GM04504 (cell line): ENCODE measurements at places on chromosomes 7 and 10.

DNA sequence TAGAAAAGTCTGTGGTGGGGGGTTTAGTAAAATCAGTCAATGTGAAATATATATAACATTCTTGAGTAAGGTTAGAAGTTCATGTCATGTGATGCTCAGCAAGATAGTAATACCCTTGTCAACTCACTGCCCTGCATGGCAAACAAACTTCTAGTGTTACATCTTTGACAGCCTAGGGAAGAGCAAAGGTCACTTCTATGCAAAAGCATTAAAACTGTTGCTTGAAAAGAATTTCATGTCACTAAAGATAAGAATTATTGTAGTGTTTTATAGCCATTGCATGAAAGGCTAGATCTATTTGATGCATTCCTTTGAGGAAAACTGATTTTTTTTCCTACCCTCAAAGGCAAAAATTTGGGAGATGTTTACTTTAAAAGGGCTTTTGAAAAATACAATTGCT is 176.0 kb downstream of the SKAP2 start:
- DNase-seq, result no peak

GRCh38 chr7:129210256-129210988 is 14.4 kb upstream of the AHCYL2 start:
- no peak for DNase-seq

DNA sequence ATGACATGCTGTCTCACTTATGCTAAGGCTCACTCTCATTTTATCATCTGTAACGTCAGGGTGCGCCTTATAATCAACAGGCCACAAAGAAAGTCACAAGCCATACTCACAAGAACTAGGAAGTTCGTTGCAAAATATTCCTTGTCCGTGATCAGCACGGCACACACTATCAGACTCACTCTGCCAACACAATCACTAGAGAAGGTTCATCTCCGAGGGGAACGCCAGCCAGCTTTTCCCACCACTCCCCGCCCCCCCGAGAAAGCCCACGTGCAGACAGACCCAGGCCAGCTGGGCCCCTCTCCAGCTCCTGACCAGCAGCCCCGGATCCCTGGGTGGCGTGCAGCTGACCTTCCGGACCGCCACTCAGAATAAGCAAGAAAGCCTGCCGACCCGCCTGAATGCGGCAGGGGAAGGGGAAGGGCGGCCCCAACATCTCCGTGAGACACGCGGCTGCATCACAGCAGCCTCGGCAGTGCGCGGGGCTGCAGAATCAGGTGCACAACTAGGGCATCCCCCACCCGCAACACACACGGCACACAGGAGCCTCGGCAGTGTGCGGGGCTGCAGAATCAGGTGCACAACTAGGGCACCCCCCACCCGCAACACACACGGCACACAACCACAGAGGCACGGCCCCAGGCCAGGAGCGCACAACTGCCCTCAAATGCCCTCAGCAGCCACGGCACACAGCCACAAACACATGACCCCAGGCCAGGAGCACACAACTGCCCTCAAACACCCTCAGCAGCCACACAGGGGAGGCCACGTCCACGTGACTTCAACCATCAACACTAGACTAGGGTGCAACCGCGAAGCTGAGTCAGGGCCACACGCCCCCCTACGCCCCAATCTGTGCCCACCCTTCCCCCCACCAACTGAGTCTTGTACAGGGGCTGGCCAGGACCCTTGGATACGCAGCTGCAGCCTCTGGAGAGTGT is 2.5 kb upstream of the GPR146 start:
- no peak for DNase-seq

DNA sequence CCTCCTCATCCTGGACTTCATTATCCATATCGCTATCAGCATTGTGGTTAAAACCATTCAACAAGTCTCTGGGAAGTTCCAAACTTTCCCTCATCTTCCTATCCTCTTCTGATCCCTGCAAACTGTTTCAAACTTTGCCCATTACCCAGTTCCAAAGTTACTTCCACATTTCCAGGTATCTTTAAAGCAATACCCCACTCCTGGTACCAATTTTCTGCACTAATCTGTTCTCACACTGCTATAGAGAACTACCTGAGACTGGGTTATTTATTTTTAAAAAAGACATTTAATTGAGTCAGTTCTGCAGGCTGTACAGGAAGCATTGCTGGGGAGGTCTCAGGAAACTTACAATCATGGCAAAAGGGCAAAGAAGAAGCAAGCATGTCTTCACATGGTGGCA is 147.3 kb downstream of the ARL4A start:
- DNase-seq, result no peak

GRCh38 chr7:64873517-64873916 is 29.6 kb upstream of the ZNF273 start:
- no peak for DNase-seq

DNA sequence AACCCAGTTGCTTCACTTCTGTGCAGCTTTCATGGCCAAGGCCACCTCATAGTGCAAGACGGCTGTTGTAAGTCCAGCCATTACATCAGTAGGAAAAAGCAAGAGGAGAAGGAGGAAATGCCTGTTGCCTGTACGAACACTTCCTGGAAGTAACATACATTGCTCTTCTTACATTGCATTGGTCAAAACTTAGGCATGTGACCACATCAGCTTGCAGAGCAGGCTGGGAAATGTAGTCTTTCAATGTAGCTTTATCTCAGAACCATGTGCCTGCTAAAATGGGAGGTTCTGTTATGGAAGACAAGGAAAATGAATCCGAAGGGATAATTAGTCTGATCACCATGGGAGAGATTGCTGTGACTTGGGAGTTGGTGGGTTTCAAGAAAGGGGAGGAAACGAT is 4.3 kb downstream of the SLC29A3 start:
- no peak for DNase-seq

- DNase-seq, result no peak
Observed at GRCh38 chr7:18859318-18859717, 258.1 kb downstream of the TWIST1 start.

DNA sequence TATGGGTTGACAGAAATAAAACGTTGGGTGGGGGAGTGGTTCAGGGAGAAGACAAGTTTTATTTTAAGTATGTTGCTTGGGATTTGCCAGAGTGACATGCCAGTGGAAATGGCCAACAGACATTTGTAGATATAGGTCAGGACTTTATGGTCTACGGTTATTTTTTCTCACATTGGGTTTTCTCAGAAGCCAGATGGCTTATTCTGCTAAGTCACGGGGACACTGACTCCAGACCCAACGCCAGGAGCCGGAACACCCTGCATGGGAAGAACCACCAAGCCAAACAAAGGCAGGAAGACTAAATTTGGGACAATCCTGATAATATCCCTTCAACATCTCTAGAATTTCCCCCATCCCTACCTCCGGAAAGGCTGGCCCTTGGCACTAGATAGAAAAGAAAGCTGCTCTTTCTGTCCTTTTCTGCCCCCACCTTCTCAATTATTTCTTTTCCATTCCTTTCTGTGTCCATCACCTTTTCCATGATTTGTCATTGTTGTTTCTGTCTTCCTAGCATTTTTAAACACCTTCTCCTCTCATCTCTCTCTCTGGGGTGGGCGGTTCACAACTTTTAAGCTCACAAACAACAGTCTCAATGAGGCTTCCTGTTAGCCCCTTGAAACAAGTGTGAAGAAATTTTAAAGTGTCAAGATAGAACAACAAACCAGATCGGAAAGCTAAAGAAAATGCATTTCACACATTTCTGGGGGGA is 44.7 kb downstream of the TBXAS1 start:
- no peak for DNase-seq

DNA sequence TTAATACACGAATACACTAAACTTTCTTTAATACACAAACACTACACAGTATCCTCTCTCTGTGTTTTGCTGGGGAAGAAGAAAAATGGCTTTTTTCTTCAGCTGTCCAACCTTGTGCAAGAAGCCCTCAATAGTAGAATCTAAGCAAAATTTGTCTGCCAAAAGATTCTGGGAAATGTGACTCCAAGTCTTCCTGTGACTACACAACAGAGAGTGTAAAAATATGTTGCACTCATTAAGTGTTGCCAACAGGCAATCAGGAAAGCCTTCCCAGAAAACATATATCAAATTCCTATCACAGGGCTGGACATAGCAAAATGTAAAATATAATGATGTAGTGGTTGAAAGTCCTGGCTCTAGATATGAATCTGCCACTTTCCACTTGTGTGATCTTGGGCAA is 825.1 kb upstream of the ZWINT start:
- no peak for DNase-seq

DNA sequence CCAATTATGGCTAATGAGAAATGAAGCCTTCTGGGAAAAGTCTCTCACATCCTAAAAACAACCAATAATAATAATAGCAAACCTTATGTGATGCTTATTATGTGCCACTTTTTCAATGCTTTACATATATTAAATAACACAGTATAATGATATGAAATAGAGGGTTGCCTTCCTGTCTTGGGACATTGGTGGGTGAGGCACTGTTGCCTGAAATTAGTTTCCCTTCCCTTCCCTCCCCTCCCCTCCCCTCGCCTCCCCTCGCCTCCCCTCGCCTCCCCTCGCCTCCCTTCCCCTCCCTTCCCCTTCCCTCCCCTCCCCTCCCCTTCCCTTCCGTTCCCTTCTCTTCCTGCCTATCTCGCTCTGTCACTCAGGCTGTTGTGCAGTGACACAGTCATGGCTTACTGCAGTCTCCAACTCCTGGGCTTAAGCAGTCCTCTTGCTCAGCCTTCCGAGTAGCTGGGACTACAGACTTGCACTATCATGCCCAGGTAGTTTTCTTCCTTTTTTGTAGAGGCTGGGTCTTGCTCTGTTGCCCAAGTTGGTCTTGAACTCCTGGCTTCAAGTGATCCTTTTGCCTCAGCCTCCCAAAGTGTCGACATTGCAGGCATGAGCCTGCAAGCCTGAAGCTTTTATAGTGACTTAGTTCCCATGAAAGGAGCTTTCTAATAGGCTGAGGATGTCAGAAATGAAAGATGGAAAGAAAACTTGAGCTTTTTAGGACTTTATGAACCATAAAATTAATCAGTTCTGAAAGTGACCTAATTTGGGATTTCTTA is 47.9 kb downstream of the PHTF2 start:
- DNase-seq, result no peak

- DNase-seq, result peak; percentile 89
Observed at GRCh38 chr10:5071411-5072198, 22.6 kb upstream of the AKR1C3 start.

GRCh38 chr7:133769668-133770067 is 357.5 kb upstream of the LRGUK start:
- no peak for DNase-seq

DNA sequence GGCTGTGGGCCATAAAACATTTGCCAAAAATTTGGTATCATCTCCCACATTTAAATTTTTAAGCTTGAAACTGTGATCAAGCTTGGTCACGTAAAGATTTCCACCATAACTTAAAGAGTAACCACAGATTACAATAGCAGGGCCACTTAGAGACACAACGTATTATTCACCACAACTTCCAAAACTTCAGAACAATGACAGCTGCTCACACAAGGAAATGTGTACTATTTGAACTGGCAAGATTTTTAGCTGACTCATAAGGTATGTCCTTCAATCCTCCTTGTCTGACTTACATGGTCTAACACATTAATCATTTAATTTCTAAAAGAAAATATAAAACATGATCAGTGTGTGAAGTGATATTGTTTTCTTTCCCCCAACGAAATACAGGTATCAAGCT is 234.5 kb downstream of the PARD3 start:
- no peak for DNase-seq

- DNase-seq, result no peak
Observed at GRCh38 chr10:20673175-20673574, 223.9 kb downstream of the NEBL start.

DNA sequence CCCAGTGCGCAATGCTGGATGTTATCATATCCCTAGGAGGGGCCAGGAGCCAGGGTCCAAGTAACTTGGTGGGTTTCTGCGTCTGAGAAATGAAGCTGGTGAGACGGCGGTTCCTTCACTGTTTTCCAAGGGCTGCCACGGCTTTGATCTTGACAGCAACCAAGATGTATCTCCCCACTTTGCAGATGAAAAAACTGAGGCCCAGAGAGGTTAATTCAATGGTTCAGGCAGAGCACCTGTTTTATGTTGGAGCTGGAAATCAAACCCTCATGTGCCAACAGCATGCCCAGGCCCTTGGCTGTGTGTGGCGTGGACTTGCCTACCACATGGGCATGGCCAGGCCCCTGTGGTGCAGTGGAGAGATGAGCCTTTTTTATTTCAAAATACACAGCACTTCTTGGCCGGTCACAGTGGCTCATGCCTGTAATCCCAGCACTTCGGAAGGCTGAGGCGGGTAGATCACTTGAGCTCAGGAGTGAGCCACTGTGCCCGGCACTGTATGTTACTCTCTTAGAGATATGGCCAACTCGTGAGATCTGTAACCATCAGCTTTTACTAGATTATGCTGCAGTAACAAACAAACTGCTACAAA is 225.2 kb upstream of the SH2B2 start:
- DNase-seq, result no peak

DNA sequence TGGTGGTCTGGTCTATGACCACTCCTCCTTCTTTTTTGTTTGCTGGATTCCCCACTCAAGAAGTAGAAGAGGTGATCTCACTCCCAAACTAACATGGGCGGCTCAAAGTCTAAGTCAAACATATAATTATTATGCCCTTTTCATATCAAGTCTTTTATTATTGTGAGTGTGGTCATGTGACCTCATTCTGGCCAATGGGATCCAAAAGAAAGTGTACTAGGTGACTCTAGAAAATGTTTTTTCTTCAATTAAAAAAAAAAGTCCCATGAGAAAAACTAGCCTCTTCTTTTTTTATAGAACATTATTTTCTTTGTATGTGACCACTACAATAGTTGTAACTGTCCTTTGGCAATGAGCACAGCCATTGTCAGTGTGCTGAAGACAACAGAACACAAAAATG is 772.7 kb downstream of the KCNMA1 start:
- no peak for DNase-seq

DNA sequence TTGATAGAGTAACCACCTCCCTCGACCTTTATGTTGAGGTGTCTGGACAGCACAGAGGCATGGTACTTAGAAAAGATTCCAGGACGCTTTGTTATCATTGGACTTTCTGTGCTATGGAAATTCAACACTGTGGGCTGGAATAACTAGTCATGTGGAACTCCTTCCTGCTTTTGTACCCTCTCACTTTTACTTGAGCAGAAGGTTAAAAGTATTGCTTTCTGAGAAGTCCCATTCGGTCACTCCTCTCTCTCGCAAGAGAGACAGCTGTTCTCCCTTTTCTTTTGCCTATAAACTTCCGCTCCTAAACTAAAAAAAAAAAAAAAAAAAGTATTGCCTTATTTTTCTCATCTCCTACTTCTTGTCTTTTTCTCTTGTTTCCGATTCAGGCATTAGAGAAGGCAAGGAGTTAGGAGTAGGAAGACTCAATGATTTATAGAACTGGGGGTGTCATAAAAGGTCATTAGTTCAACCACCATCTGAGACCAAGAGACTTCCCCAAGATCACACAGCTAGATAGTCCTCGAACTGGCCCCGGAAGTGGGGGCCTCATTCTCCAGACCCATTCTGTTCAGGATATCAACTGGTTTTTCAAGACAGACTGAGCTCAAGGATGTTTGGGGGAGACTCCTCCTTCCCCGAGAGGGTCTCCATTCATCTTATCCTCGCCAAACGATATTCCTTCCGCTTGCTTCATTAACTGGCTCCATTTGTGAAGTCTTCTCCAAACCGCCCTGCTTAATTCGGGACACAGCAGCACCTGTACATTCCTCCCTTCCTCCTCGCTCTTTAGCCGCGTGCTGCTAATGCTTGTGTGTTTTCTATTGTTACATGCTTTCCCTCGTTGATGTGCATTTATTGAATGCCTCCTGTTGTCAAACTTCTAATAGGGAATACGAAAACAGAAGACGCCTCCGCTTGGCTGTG is 995 bp upstream of the INPP5F start:
- no peak for DNase-seq
